ENCODE measurements at places on chromosomes 5 and 9. TPM values are rescaled to one million over a fixed set of nuclear protein-coding genes. Genes with fewer than 3 reads are reported as not detected.

DNA sequence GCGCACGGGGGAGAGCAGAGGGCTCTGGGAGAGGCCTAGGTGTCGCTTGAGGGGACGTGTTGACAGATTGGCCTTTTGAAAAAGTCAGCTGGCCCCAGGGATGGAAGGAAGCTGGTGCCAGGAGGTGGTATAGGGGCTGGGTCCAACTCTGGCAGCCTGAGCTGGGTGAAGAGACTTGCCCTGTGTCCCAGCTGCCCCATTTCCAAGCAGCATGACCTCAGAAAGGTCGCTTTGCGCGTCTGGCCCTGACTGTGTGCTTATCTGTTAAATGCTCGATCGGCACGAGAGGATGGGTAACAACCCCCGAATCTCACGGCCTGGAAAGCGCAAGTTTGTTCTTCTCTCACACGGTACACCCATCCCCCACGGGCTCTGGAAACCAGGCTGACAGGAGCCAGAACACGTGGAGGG lies 31.2 kb upstream of the LAMC3 start:
- DNase-seq = no peak

DNA sequence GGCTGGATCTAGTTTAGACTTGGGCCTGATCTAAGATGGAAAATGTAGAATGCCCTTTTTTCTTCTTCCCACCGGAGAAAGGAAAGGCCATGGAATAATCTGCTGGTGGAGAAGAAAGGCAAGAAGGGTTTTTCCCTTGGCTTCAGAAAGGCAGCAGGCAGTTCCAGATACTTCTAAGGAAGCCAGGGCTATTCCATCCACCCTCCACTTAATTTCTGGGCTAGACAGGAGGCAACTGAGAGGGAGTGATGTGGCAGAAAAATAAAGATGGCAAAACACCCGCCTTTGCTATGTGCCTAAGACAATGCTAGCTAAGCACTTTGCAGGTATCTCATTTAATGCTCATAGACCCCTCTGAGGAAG lies 9.9 kb downstream of the MYOZ3 start:
- no peak for DNase-seq

The ARHGEF39 gene
- total RNA-seq = 6.3 TPM

The LPAR1 gene
- 34.3 TPM for total RNA-seq

DNA sequence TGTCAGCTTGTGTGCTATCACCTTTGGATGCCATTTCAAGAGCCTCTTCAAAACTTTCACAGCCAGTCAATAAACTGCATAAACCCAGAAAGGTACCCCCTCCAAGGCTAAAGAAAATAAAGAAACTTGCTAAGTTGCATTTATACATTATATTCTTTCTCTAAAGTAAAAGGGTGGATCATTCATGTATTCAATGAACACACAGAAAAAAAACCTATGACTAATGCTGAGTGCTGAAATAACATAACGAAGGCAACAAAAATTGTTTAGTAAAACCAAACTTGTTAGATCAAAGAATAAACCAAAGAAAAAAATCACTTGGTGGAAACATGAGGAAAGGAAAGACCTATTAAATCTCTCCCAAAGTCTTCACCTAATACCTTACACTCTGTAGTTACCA lies 15.2 kb downstream of the PANK3 start:
- DNase-seq = no peak

The MYORG gene
- total RNA-seq = 4.9 TPM

- DNase-seq = no peak
Observed at GRCh38 chr5:983238-983524, 25.4 kb upstream of the NKD2 start.

- DNase-seq = no peak
Observed at GRCh38 chr5:81014348-81014747, 54.2 kb downstream of the RASGRF2 start.

DNA sequence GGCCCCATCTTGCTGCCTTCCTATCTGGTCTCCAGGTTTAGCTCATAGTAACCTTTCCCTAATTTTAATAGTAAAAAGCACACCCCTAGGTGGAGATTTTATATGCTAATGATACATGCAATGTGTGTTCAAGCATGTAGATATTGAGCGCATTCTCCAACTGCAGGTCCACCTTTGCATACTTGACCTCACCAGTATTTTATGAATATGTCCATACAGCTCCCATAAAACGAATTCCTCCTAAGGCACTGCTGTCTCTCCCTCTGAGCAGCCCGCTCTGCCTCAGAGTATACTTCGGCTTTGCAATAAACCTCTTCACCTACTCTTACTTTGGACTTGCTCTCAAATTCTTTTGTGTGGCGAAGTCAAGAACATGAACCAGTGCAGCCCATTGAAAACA lies 153.3 kb downstream of the RAB3C start:
- no peak for DNase-seq

The CDH18 gene
- 3.7 TPM for total RNA-seq

- DNase-seq = no peak
Observed at GRCh38 chr9:70531311-70531710, 116.9 kb upstream of the KLF9 start.

DNA sequence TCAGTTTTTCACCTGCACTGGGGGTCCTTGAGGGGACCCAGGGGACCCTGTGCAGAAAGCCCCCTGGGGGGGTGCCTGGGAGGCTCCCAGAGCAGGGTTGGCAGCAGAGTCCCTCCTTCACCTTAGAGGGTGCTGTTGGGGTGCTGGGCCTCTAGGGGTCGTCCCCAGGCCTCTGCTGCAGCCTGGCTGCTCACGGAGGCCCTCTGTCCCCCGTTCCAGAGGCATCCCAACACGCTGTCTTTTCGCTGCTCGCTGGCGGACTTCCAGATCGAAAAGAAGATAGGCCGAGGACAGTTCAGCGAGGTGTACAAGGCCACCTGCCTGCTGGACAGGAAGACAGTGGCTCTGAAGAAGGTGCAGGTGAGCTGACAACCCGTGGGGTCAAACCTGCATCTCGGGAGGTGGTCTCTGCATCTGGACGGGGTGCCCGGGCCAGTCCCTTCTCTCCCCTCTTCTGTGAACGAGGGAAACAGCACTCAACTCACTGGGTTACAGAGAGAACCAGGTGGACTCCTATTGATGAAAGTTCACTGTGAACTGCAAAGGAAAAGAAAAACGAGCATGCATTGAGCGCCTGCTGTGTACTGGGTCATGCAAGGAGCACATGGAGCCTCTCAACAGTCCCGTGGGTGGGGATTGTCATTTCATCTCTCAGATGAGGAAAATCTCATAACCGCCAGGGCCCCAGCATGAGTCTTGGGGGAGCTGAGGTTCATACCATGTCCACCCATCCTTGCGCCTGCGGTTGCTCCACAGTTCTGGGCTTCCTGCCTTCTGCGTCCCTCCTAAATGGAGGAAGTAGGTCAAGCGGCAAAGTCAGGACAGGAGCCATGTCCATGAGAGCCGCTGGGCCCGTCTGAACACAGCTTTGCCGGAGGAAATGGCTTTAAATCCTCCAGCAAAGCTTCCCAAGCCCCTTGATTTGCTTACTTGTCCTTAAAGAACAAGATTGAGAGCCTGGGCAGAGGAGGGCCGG lies 54.8 kb downstream of the NEK6 start:
- no peak for DNase-seq

The WHRN gene
- 28.2 TPM for total RNA-seq

The SLC6A18 gene
- not detected for total RNA-seq

DNA sequence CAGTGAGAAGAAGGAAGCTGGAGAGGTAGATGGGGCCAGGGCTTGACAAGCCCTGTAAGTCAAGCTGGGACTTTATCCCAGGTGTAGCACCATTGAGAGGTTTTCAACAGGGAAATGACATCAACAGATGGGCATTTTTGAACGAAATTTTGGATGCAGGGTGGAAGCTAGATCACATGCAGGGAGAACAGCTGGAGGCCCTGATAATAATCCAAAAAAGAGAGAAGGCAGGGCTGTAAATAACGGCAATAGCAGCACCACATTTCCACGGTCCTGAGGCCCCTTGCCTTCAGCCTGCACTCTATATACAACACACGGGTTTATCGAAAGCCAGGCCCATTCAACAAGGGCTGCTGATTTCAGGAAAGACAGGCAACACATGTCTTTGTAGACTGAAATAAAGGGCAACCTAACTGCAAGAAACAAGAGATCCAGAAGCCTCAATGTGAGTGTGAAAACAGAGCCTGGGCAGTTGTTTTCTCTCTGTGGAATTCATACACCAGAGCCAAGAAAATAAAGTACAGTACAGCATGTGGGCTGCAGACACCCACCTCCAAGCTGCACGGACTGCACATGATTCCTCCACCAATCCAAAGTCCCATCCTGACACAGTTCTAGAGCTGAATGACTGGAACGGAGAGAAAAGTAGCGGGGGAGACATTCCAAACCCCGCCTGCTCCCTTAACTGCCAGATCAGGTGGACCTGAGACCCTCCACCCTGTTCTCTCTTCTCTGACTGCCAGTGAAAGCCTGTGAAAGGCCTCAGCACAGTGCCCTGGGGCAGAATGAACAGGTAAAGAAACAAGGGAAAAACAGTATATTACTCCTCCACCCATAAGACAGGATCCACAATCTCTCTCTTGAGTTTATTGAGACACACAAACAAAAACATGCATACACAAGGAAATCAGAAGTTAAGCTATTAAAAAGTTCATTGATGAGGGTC lies 36.3 kb downstream of the KLHL3 start:
- no peak for DNase-seq

GRCh38 chr5:5967373-5967772 lies 411.0 kb downstream of the MED10 start:
- DNase-seq = no peak

GRCh38 chr5:67591491-67591890 lies 394.9 kb upstream of the CD180 start:
- DNase-seq = no peak

GRCh38 chr9:37820142-37820541 lies 19.5 kb downstream of the DCAF10 start:
- DNase-seq = no peak

The IFNE gene
- total RNA-seq = 2.0 TPM

- DNase-seq = no peak
Observed at GRCh38 chr9:137967280-137967953, 89.8 kb downstream of the CACNA1B start.

DNA sequence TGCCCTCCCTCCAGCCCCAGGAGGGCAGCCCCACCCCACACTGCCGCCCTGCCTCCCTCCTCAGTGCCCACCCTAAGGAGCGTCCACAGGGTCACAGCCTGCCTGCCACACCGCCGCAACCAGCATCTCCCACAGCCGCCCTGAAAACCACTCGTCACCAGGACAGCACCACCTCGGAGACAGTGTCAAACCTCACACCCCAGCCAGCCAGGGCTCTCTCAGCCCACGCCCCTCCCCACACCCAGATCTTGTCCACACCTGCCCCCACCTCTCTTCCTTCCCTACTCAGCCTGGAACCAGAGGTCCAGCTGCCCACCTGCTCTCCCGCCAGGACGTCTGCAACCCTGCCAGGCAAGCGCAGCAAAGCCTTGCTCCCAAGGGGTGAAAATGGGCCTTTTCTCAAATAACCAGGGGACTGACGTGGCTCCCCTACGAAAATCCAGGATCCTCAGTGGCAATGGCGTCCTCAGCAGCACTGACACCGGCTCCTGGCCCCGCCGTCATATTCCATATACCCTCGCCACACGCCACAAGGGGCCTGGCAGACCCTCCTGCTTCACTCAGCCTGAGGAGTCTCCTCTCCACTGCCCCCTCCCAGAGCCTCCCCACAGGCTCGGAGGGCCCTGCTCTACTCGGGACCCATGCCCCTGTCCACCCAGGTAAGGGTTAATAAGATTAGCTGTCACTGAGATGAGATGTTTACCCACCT lies 71.0 kb upstream of the ADAMTS2 start:
- peak; percentile 34 for DNase-seq

- DNase-seq = no peak
Observed at GRCh38 chr9:74321396-74321795, 175.7 kb upstream of the RORB start.

The SV2C gene
- total RNA-seq = 0.18 TPM

- no peak for DNase-seq
Observed at GRCh38 chr9:132572921-132573320, 9.5 kb upstream of the BARHL1 start.

GRCh38 chr5:159628703-159629102 lies 287.6 kb upstream of the ADRA1B start:
- no peak for DNase-seq

GRCh38 chr9:114883709-114884108 lies 46.7 kb downstream of the TNFSF8 start:
- no peak for DNase-seq

GRCh38 chr5:98110791-98111190 lies 662.7 kb upstream of the RGMB start:
- DNase-seq = no peak

DNA sequence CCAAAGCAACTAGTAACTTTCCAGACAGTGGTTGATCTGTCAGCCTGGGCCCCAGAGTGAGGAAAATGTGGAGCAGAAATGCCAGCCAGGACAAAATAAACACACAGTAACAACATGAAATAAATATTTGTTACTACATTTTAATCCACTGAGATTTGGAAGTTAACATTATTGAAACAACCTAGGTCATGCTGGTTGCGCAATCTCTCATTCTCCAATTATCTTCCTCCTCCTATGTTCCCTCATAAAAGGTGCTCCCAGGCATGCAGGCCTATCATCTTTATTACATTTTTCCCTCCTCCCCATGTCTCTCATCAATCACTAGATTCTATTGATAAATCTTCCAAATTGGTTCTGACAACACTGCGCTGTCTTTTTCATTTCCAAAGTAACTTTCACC lies 363.1 kb downstream of the HINT1 start:
- no peak for DNase-seq

The PCDHB11 gene
- total RNA-seq = 6.4 TPM

DNA sequence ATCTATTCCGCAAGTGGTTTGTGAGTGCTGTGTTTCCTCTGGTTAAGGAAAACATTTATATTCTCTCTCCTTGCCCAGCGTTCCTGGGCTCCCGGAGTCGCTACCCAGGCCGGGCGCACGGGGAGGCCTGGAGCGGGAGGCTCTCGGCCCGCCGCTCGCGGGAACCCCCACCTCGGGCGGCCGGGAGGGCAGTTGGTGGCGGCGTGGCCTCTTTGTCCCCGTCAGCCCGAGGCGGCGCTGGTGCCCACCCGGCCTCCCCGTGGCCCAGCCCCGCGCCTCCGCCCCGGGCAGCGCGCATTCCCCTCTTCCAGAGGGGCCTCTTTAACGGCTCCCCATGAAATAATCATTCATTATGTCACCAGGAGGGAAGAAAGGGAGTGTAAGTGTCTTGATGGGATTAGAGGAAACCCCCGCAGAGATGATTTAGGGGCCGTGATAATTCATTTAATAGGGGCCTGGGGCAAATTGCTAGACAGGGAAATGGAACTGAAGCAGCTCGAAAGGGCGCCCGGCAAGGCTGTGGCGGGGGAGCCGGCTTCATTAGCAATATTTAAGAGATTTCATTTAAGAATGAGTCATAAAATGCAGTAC lies 181.9 kb upstream of the TBCA start:
- peak; percentile 30 for DNase-seq
